Activated CD4-positive, alpha-beta T cell treated with anti-CD3 and anti-CD28 coated beads, Interleukin-2, amount 50 U/mL, for 48 hours (primary cell): ENCODE measurements at places on chromosomes 6 and 20.

- no peak for DNase-seq
Measured at GRCh38 chr6:56364827-56365339, 117.5 kb upstream of the COL21A1 start.

DNA sequence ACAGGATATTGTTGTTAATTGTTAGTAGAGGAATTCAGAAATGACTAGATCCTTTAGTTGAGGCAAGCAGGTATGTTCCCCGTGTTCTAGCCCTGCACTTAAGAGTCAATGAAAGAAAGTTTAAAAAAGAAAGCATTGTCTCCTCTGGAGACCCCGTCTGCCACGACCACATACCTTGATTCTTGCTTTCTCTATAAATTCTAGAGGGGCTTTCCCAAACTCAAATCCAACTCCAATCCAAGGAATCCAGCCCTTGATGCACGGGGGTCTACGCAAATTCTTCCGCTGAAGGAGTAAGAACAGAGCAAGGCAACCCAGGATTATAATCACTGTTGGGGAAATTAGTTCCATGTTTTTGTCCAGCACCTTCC lies 401 bp downstream of the CYP39A1 start:
- no peak for DNase-seq

DNA sequence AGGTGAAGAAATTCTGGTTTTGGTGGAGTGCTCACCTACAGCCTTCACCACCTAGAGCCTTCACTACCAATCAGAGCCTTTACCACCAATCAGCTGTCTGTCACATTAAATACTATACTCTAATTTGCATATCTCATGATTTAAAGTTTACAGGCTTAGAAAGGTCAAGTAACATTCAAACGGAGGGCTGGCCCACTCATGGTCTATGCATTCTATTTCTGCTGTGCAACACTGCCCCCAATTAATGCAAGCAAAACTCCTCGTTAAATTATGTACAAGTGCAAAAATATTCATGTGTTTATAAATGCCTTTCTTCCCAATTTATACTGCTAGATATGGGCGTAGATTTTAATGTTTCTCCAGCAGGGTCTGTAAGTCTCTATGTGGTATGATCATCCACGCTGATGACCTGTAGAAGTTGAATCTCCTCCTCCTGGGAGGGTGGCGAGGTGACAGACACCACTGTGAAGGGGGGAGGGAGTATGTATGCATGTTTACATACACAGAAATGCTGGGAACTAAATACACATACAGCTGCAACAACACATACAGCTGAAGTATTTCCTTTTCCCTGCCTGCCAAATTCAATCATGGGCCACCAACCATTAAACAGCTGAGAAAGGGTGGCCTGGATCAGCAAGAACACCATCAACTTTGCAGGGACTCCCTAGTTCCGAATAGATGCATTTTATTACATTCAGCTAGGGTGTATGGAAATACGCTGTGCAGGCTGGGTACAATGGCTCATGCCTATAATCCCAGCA lies 13.1 kb downstream of the RRAGD start:
- no peak for DNase-seq

- no peak for DNase-seq
Measured at GRCh38 chr20:54219751-54220426, 12.0 kb downstream of the PFDN4 start.

DNA sequence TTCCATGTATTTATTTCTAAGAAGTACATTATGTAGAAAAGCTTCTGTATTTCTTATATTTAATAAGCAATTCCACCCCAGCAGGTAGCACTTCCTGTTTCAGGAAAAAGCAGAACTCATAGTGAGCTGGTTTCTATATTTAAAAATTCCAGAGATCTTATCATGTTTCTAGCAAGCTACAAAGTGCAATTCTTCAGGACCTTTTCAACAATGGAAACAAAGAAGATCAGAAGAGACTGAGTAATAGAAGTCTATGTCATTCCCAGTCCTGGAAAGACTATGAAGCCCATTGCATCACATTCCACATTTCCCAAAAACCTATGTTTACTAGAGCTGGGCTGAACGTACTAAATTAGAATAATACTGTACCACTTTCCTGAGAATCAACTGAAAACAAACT lies 302.6 kb upstream of the NRSN1 start:
- no peak for DNase-seq

GRCh38 chr6:164693944-164694343 lies 615.5 kb downstream of the C6orf118 start:
- DNase-seq = no peak

- DNase-seq = no peak
Measured at GRCh38 chr6:121093928-121094327, 240.4 kb downstream of the TBC1D32 start.

DNA sequence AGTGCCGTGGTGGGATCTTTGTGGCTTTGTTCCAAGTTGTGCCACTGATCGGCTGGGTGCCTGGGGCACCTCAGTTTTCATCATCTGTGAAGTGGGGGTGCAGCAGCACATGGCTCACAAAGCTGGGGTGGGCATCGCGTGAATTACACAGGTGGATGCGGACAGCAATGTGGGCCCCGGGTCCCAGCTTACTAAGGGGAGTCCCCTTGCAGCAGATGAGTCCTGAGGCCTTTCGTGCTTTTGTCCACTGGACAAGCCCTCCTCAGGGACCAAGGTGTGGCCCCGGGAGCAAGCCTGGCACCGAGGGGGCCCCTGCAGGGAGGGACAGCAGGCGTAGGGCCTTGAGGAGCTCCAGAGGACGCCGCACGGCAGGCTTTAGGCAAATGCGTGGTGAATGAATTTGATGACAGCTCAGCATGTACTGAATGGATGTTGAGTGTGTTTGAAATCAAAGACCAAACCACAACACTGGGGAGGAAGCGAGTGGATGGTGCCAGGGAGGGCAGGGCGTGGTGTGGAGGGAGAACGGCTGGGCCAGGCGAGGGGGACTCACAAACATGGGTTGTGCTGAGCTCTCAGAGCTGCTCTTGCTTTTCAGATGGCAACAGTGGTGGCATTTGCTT lies 53.2 kb downstream of the IRF4 start:
- DNase-seq = peak; percentile 53

- DNase-seq = no peak
Measured at GRCh38 chr20:61977419-61977786, 88.3 kb downstream of the TAF4 start.

- DNase-seq = no peak
Measured at GRCh38 chr20:2816030-2816582, at the start of gene TMEM239. TSS of gene TMEM239 (plus strand) at chr20:2816364. CDS start at chr20:2816555, 191 bp downstream.

GRCh38 chr20:51132279-51132678 lies 109.4 kb upstream of the KCNG1 start:
- no peak for DNase-seq

DNA sequence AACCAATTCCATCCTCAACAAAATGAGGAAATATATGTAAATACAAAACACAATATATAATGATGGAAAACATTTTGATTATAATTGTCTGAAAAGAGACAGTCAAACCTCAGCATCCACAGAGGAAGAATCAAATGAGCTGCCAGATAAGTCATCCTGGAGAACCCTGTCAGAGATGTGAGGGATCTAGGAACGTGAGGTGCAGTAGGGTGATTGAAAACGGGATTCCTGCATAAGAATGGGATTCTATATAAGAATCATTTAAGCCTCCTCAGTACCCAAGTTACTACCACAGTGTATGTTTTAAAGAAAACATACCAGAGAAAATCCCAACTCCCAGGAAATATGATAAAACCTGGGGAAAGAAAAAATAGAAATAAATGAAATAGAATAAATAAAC lies 690.5 kb downstream of the FRK start:
- no peak for DNase-seq

DNA sequence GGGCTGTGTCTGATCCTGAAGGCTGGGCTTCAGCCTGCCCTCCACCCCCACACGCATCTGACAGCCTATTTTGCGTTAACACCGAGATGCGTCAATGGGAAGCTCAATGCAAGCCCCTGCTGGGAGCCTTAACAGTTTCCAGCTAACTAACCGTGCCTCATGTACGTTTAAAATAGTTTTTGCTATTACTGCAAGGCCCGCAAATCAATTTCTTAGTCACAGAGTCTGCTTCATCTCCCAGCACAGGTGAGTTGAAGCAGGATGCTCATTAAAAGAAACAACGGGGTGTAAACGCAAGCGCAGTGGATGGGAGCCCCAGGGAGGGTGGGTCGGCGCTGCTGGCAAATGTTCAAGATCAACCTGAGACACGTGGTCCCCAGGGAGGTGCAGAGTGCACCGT lies 142.8 kb upstream of the PHACTR3 start:
- DNase-seq = no peak

- DNase-seq = no peak
Measured at GRCh38 chr6:33759887-33760629, 13.4 kb upstream of the IP6K3 start.

GRCh38 chr20:57076152-57076652 lies 190.2 kb downstream of the BMP7 start:
- DNase-seq = no peak

DNA sequence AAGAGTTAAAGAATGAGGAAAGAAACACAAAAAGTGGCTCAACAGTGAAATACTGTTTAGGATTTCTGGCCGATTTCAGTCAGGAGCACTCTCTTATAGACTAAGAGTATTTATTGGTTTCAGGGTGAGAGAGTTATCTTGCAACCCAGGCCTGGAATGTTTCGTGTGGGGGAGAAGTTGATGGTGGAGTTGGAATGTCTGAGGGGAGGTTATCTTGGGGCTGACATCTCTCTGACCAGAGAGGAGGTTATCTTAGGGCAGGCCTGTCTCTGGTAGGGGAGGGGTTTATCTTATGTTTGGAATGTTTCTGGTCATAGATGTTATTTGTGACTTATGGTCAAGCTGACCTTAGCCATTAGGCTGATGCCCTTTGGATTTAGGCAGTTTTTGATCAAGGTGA lies 80.3 kb downstream of the HTR1B start:
- no peak for DNase-seq

DNA sequence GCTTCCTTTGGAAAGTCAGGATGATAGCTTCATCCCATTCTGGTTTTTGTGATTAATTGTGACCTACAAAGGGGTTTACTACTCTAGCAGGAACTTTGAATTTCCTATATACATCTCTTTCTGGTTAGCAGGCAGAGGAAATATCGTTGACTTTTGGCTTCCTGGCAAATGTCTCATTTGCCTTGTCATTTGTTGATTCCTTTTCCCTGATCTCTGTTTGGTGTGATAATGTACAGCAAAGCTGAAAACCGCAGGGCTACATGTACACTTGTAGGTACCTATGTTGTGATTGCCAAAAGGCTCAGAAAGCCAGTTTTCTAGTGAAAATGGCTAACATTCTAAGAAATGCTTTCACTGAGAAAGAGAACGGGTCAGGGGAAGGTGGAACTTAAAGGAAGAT lies 44.3 kb downstream of the TOP1 start:
- DNase-seq = no peak

GRCh38 chr20:64083378-64083803 lies 807 bp downstream of the LKAAEAR1 start:
- peak; percentile 82 for DNase-seq

DNA sequence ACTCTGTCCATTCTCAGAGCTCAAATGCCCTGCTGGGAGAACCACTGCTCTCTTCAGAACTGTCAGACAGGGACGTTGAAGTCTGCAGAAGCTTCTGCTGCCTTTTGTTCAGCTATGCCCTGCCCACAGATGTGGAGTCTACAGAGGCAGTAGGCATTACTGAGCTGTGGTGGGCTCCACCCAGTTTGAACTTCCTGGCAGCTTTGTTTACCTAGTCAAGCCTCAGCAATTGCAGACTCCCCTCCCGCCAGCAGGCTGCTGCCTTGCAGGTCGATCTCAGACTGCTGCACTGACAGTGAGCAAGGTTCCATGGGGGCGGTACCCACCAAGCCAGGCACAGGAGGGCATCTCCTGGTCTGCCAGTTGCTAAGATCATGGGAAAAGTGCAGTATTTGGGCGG lies 21.8 kb upstream of the UFL1 start:
- no peak for DNase-seq

GRCh38 chr6:31114541-31114878 lies at the start of gene PSORS1C1:
TSS of gene PSORS1C1 (plus strand) at chr6:31114800. CDS start at chr6:31129633, 14,833 bp downstream.
- no peak for DNase-seq

DNA sequence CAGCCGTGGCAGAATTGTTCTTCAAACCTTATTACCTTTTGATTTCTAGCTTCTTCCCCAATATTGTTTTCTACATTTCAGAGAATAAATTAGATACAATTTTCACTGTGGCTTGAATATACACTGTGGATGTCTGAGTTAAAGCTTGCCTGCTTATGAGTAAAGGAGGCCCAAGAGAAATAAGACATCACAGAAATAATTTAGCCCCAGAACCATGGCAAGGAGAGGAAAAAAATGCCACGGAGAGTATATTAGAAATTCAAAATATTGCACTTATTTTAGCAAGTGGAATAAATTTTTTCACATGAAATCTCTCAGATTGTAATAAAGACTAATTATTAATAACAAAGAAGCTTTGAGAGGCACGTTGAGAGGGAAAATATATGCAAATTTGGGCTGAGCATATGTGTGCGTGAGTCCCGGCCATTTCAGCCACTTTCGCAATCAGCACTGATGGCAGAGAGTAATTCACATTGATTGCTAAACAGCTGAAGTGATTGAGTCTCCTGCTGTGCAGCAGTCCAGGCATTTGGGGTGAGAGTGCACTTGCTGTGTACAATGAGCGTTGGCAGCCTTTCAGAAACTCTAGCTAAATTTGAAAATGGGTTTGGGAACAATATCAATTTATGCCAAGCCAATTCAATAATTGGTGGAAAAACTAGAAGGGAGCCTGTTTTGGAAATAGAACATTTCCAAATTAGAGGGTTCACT lies 596.0 kb downstream of the EPM2A start:
- no peak for DNase-seq

GRCh38 chr6:138582573-138582972 lies 83.3 kb upstream of the NHSL1 start:
- no peak for DNase-seq

DNA sequence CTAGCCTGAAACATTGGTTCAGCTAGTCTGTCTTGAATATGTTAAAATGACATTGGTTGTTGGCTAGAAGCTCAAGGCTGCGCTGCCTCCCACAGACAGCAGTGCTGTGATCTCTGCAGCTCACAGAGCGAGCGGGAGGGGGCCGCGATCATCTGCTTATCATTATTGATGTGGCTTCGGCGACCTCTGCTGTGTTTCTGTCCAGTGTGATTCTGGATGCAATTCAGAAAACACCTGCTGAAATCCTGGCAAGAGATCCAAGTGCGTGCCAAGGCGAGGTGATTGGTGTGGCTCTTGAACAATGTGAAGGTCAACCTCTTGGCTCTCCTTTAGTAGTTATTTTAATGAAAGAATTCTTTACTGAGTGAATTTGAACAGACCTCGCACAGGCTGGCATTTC lies 142.3 kb upstream of the SASH1 start:
- no peak for DNase-seq

GRCh38 chr20:21179757-21180156 lies 53.9 kb downstream of the KIZ start:
- DNase-seq = no peak

GRCh38 chr6:46011188-46012085 lies 4.2 kb downstream of the CLIC5 start:
- DNase-seq = peak; percentile 63
